ENCODE measurements at places on chromosomes 2 and 18. TPM values are rescaled to one million over a fixed set of nuclear protein-coding genes. Genes with fewer than 3 reads are reported as not detected.

The IL1R2 gene
- 18.2 TPM for total RNA-seq

The ACTG2 gene
- total RNA-seq = 140 TPM

The CTLA4 gene
- total RNA-seq = not detected

The REG3G gene
- not detected for total RNA-seq

The UGT1A6 gene
- 37.7 TPM for total RNA-seq

The GALNT13 gene
- total RNA-seq = 2.7 TPM

The CYB5A gene
- total RNA-seq = 171 TPM

The PAX3 gene
- not detected for total RNA-seq

The DNAJC10 gene
- total RNA-seq = 38.0 TPM

The RTP5 gene
- total RNA-seq = 0.54 TPM

The TDRD15 gene
- not detected for total RNA-seq

The MC4R gene
- total RNA-seq = not detected

The CAPN14 gene
- not detected for total RNA-seq

The SCN3A gene
- total RNA-seq = 0.95 TPM

DNA sequence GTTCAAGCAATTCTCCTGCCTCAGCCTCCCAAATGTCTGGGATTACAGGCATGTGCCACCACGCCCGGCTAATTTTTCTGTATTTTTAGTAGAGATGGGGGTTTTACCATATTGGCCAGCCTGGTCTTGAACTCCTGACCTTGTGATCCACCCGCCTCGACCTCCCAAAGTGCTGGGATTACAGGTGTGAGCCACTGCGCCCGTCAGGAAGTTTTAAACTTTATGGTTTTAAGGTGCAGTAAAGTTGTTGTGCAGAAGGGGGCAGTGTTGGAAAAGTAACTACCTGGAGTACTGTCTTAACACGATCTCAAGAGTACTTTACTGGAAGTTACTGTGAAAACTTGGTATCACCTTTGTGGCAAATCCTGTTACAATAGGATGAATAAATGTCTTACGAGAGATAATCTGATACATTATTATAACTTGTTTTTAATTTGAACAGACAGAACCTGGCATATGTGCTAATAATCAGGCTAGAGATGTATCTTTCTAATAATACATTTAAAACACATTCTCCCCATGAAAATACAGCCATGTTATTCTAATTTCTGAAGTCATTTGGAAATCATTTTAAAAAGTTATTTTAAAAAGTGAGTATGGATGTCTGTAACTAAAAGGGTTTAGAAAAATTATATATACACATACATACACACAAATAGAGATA lies 10.8 kb downstream of the SPDYA start:
- no peak overlapping the region for H3K27ac ChIP-seq
- H3K4me1 ChIP-seq = no peaks in the 10 kb centered on the region
- no peaks in the 10 kb centered on the region for H3K36me3 ChIP-seq
- DNase-seq = no peak

GRCh38 chr18:44709307-44710126 lies 28.8 kb downstream of the SETBP1 start:
- no peaks in the 10 kb centered on the region for H3K36me3 ChIP-seq
- H3K4me1 ChIP-seq = peaks cover 13% of the 10 kb centered on the region
- no peak overlapping the region for H3K4me3 ChIP-seq
- no peaks in the 10 kb centered on the region for H3K27me3 ChIP-seq

DNA sequence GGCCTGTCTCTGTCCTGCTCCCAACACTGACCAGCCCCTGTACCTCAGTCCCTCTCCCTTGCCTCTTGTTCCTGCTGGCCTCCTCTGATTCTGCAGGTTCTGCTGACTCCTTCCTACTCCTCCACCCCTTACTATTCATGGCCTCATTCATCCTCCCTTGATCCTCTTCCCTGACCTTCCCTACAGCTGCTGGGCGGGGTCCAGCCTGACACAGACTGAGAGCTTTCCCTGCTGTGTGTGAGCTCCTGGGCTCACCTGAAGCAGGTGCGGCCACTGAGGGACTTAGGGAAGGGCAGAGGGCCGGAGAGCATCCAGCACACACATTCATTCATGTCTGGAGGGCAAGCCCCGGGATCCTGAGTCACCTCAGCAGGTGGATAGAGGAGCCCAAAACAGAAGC lies 185.6 kb downstream of the CTIF start:
- H3K4me3 ChIP-seq = no peak overlapping the region
- no peak for DNase-seq
- H3K36me3 ChIP-seq = no peaks in the 10 kb centered on the region
- no peaks in the 10 kb centered on the region for H3K27me3 ChIP-seq

DNA sequence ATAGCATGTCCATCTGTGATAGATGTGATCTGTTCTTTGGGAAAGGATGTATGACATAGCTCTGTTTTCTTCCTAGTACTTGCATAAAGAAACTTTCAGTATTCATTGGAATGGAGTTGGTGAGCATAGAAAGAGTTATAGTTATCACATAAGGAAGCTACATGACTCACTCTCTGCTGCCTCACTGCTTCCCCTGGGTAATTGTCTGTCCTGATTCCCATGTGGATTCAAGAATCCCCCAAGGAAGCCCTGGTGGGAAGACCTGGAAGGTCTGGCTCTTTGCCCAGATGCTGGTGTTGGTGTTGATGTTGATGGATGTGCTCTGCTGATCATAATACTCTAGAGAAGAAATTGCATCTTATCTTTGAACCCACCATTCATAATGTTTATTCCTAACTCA lies 60.6 kb downstream of the PTPN4 start:
- H3K27ac ChIP-seq = no peak overlapping the region
- no peak overlapping the region for H3K4me3 ChIP-seq
- no peaks in the 10 kb centered on the region for H3K4me1 ChIP-seq
- H3K27me3 ChIP-seq = no peaks in the 10 kb centered on the region

- no peak overlapping the region for H3K27ac ChIP-seq
- H3K4me1 ChIP-seq = no peaks in the 10 kb centered on the region
- no peak overlapping the region for H3K4me3 ChIP-seq
Observed at GRCh38 chr18:8525692-8526091, 83.5 kb upstream of the RAB12 start.

GRCh38 chr2:161982548-161983330 lies 91.3 kb downstream of the DPP4 start:
- no peak overlapping the region for H3K27ac ChIP-seq
- H3K4me1 ChIP-seq = no peaks in the 10 kb centered on the region
- H3K36me3 ChIP-seq = no peaks in the 10 kb centered on the region
- no peaks in the 10 kb centered on the region for H3K27me3 ChIP-seq
- no peak overlapping the region for H3K4me3 ChIP-seq
- DNase-seq = peak; percentile 67

DNA sequence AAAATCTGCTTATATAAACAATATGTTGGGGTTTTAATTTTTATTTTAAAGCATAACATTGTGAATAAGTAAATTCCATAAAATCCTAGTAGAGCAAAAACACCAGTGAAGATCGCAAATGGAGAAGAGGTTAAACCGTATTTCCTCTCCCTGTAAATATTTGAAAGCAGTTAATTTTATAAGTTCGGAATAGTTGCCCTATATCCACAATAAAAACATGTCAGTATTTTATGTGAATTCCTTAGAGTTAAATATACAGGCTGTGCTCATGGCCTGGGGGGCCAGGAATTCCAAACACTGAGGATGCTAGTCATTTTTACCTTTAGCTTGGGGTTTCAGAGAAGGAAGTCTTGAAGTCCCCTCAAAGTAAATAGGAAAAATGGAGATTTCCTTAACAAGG lies 135.0 kb downstream of the FIGN start:
- no peaks in the 10 kb centered on the region for H3K27me3 ChIP-seq
- H3K36me3 ChIP-seq = no peaks in the 10 kb centered on the region
- H3K4me3 ChIP-seq = no peak overlapping the region
- H3K27ac ChIP-seq = no peak overlapping the region

- DNase-seq = no peak
- no peaks in the 10 kb centered on the region for H3K27me3 ChIP-seq
- H3K27ac ChIP-seq = no peak overlapping the region
- no peak overlapping the region for H3K4me3 ChIP-seq
- H3K36me3 ChIP-seq = no peaks in the 10 kb centered on the region
- no peaks in the 10 kb centered on the region for H3K4me1 ChIP-seq
Observed at GRCh38 chr2:105567996-105568494, 169.2 kb upstream of the FHL2 start.

DNA sequence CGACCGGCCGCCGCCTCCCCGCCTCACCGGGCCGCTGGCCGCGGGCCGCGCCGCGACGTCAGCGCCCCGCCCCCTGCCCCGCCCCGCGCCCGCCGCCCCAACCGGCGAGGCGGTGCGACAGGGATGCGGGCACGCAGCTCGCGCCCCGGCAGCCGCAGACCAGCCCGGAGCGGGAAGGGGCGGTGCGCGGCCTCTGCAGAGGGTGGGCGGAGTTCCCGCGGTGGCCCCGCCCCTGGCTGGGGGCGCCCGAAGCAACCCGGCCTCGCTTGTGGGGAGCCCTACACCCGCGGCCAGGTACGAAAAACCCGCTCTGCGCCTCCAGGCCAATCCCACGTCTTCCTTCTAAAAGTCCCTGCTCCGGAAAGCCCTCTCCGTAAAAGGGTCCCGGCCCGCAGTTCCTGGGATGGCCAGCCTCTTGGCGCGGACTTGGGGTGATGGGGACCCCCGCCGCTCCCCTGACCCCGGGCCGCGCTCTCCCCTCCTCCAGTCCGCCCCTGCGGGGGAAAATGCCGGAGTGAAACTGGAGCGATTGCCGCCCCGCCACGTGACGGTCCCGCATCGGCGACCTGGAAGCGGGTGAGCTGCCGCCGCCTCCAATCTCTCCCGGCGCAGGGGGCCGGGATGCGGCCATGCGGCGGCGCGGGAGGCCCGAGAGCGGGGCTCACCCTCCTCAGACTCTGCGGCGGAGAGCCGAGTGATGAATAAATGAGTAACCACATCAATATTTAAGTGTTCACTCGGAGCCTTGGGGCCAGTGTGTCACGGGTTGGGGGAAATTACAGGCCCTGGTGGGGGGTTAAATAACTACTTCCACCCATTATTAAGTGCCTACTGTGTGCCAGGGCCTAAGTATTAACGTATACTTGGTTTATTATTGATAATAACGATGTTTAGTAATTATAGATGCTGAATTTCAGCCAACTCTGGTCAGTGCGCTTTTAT lies at the start of gene RAB11FIP5:
Gene RAB11FIP5, minus strand, starts transcription at position 36 of the 942 bp plus-strand sequence. CDS start 171 bp downstream, outside the sequence.
- no peaks in the 10 kb centered on the region for H3K36me3 ChIP-seq
- DNase-seq = peak; percentile 77
- H3K27ac ChIP-seq = peak within 1 kb of the TSS; percentile 57
- H3K27me3 ChIP-seq = no peaks in the 10 kb centered on the region
- H3K4me1 ChIP-seq = peaks cover 12% of the 10 kb centered on the region

- DNase-seq = no peak
- H3K4me3 ChIP-seq = no peak overlapping the region
- no peaks in the 10 kb centered on the region for H3K36me3 ChIP-seq
- no peaks in the 10 kb centered on the region for H3K27me3 ChIP-seq
- H3K27ac ChIP-seq = no peak overlapping the region
- no peaks in the 10 kb centered on the region for H3K4me1 ChIP-seq
Observed at GRCh38 chr18:9989481-9989880, 75.7 kb downstream of the VAPA start.

GRCh38 chr2:209663139-209663538 lies 108.5 kb upstream of the UNC80 start:
- H3K27ac ChIP-seq = no peak overlapping the region
- DNase-seq = no peak
- H3K36me3 ChIP-seq = no peaks in the 10 kb centered on the region
- no peaks in the 10 kb centered on the region for H3K27me3 ChIP-seq

- no peaks in the 10 kb centered on the region for H3K36me3 ChIP-seq
- H3K4me3 ChIP-seq = no peak overlapping the region
- no peaks in the 10 kb centered on the region for H3K27me3 ChIP-seq
- H3K4me1 ChIP-seq = no peaks in the 10 kb centered on the region
- DNase-seq = no peak
Observed at GRCh38 chr2:39476524-39476923, 39.4 kb upstream of the MAP4K3 start.

- H3K36me3 ChIP-seq = no peaks in the 10 kb centered on the region
- no peak for DNase-seq
- H3K27me3 ChIP-seq = no peaks in the 10 kb centered on the region
- H3K4me1 ChIP-seq = no peaks in the 10 kb centered on the region
- no peak overlapping the region for H3K4me3 ChIP-seq
Observed at GRCh38 chr2:55452879-55453278, 33.2 kb upstream of the CCDC88A start.

DNA sequence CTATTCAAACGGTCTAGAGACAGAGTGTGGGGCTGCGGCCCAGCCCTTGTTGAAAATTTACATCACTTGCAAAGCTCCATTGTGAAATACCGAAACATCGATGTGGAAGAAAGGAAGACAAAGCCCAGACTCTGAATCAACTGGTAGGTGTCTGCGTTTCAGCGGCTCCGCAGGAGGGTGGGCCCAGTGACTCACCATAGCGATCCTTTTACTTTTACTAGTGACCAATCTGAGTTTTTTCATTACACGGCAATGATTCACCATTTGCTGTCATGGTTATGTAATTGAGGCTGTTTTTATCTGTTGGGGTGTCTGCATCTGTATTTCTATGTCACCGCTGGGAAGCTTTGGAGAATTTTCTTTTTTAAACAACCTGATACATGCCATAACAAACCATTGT lies 66.6 kb upstream of the ODC1 start:
- no peaks in the 10 kb centered on the region for H3K4me1 ChIP-seq
- no peaks in the 10 kb centered on the region for H3K36me3 ChIP-seq
- no peak overlapping the region for H3K4me3 ChIP-seq
- DNase-seq = peak; percentile 2
- H3K27ac ChIP-seq = no peak overlapping the region
- H3K27me3 ChIP-seq = no peaks in the 10 kb centered on the region

- H3K27ac ChIP-seq = no peak overlapping the region
- no peaks in the 10 kb centered on the region for H3K4me1 ChIP-seq
- H3K27me3 ChIP-seq = no peaks in the 10 kb centered on the region
- DNase-seq = no peak
- no peaks in the 10 kb centered on the region for H3K36me3 ChIP-seq
Observed at GRCh38 chr2:33166287-33166881, 219.6 kb downstream of the LTBP1 start.

- no peaks in the 10 kb centered on the region for H3K27me3 ChIP-seq
- no peak overlapping the region for H3K27ac ChIP-seq
- no peaks in the 10 kb centered on the region for H3K36me3 ChIP-seq
- H3K4me3 ChIP-seq = no peak overlapping the region
Observed at GRCh38 chr2:199751492-199752120, 99.4 kb downstream of the FTCDNL1 start.

DNA sequence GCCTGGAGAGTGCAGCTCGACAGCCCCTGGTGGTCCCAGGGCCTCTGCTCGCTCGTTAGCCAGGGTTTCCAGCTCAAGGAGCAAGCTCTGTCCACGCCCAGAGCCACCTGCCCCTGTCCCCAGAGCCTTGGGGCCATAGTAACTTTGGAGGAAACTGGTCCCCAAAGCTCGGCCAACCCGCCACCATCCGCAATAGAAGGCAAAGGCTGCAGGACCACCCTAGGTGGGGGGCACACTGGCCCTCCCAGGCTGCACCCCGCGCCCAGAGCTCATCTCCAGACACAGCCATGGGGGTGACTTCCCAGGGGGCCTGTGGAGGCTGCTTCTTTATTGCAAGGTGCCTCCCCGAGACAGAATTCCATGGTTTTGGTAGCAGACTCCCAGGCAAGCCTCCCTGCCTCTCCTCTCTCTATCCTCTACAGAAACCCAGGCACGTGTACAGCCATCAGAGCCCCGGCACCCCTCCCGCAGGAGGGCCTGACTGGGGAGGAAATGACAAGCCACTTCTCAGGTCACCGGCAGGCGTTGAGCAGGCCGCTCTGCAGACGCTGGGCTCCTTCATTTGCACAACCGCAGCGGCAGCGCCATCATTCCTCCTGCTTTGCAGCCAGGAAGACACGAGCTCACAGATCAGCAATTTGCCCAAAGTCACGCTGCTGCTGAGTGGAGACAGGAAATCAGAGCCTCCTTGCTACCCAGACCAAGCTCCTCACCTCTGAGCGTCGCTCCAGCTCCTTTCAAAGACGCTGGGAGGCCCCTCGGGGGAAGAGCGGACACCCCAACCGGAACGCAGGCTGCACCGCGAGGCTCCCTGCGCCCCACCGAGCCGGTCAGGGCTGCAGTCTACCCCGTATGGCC lies 80.2 kb downstream of the NDUFA10 start:
- peak overlapping the region; percentile 31 for H3K27ac ChIP-seq
- peak; percentile 63 for DNase-seq
- H3K36me3 ChIP-seq = no peaks in the 10 kb centered on the region
- H3K4me3 ChIP-seq = no peak overlapping the region
- no peaks in the 10 kb centered on the region for H3K4me1 ChIP-seq
